ENCODE measurements at places on chromosomes 7 and 10. TPM values are rescaled to one million over a fixed set of nuclear protein-coding genes. Genes with fewer than 3 reads are reported as not detected.

DNA sequence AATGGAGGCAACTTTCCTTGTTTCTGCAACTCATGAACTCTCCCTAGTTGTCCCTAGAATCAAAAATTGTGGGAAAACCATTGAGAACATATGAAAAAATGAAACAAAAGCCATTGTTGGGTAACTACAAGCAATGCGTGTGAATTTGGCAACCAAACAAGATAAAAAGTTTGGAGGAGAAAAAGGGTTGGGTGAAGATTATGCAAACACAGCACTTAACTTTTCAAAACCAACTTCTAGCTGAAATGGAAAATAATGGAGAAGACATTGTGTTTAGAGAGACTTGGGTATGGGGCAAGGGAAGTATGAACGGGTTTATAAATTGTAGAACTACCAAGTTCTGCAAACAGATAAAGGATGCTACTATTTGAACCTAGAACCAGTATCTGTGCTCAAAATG is 89.0 kb upstream of the SVIL start:
- DNase-seq, result peak; percentile 83

DNA sequence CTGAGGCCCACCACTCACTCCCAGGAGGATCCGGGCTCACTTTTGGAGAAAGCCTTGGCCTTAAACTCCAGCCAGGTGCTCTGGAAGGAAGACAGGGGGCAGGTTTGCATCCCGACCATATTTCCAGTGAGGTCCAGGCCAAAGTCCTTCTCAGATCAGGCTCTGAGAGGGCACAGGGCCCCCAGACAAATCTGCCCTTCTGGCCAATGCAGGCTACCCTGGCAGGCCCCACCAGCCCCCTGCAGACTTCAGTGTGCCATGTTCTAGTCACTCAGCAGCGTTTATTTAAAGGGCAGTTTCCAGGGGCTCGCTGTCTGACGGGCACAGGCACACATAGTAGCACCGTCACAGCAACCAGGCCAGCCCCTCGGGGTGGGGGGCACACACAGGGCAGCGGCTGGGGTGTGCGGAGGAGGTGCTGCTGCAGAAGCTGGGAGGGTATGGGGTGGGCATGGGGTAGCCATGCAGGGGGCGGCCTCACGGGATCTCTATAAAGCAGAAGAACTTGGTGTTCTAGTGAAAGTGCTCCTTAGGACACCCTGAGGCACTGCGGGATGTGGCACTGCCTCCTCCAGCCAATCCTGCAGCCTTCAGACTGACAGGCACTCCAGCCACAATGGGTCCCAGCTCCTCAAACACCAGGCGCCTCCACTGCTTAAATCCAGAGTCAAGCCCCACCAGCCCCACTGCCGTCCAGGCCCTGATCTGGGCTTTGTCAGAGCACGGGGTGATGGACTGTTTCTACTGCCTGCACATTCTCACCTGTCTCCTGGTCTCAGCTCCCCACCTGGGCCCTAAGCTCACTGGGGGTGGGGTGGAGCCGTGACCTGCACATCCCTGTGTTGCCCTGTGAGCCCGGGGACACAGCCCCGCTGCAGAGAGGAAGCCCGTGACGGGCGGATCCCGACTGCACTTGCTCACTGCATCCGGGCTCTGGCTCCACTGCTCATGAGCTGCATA is 9.6 kb upstream of the PYROXD2 start:
- no peak for DNase-seq

DNA sequence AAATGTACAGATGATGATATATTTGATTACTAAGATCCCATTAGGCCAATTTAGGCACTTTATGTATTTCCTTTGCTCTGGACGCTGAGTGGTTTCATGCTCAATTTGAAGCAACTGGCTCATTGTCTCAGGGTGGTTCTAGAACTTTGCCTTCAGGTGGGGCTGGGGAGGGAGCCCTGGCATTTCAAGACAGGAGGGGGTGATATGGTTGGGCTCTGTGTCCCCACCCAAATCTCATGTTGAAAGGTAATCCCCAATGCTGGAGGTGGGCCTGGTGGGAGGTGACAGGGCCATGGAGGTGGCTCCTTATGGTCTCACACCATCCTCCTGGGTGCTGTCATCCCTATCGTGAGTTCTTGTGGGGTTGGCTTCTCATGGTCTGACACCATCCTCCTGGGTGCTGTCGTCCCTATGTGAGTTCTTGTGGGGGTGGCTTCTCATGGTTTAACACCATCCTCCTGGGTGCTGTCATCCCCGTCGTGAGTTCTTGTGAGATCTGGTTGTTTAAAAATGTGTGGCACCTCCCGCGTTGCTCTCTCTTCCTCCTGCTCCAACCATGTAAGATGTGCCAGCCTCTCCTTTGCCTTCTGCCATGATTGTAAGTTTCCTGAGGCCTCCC is 151.5 kb upstream of the KLF6 start:
- no peak for DNase-seq

- DNase-seq, result peak; percentile 87
Observed at GRCh38 chr10:16843252-16843870, 26.1 kb upstream of the RSU1 start.

- DNase-seq, result no peak
Observed at GRCh38 chr7:135917721-135918120, 59.4 kb downstream of the MTPN start.

DNA sequence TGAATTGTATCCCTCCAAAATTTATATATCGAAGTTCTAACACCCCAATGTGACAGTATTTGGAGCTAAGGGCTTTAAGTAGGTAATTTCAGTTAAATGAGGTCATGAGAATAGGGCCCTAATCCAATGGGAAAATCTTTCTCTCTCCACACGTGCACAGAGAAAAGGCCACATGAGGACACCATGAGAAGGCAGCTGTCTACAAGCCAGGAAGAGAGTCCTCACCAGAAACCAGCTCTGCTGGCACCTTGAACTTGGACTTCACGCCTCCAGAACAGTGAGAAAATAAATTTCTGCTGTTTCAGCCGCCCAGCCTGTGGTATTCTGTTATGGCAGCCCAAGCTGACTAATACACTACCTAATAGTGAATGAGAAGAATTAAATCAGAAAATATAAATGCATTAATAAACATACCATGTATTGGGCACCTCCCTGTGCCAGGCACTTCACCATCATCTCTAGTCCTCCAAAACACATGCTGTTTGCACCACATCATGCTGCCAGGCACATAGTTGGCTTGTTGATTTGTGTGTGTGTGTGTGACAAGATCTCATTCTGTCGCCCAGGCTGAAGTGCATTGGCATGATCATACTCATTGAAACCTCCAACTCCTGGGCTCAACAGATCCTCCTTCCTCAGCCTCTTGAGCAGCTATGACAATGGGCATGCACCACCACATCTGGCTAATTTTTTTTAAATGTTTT is 9.1 kb upstream of the TOMM7 start:
- no peak for DNase-seq

DNA sequence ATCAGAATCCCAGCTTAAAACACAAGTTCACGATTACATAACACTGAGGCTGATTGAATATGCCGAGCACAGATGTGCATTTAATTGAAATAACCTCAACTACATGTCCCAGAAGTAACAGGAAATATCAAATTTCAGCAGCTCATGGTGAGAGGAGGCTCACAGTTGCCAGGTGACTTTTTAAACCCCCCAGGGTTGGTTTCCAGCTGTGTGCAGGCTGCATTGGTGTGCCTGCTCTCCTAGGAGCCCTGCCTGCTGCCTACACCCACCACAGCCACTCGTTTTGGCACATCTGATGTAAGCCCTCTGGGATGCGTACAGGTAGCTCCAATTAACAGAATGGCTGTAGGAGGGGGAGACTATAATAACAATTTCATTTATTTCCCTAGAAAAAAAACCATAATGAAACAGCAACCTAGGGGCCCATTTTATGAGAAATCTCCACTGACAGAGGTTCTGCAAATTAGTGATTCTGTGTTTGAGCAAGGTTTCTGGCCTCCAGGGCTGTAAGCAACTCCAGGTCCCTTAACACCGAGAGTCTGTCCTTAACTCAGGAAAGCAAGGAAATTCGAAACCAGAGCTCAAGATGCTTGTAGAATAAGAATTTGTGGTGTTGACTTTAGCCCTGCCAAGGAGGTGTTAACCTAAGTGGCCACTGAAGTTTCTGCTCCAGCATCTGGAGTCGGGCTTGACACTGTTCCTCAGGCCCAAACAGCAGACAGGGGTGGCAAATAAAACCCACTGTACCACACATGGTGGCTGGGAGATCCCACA is 161.9 kb downstream of the BMPER start:
- no peak for DNase-seq

- peak; percentile 34 for DNase-seq
Observed at GRCh38 chr10:100186253-100187212, 704 bp upstream of the ERLIN1 start.

DNA sequence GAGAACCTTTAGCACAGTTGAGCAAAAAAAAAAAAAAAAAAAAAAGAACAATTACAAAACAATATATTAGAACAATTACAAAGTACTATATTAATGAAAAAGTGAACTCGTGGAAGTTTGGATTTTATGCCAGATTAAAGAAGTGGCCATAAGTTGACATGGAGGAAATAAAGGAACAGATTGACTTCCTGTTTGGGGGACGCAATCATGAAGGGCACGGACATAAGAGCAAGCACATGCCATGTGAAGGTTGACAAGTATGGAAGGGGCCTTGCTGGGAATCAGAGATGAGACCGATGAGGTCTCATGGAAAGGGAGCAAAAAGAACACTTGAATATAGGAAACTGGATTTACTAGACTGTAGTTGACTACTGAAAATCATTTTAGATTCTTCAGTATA is 61.7 kb downstream of the ICA1 start:
- no peak for DNase-seq

- DNase-seq, result no peak
Observed at GRCh38 chr7:44081266-44081748, 1.0 kb downstream of the POLM start.

- no peak for DNase-seq
Observed at GRCh38 chr7:86978808-86979506, 80.5 kb downstream of the ELAPOR2 start.

DNA sequence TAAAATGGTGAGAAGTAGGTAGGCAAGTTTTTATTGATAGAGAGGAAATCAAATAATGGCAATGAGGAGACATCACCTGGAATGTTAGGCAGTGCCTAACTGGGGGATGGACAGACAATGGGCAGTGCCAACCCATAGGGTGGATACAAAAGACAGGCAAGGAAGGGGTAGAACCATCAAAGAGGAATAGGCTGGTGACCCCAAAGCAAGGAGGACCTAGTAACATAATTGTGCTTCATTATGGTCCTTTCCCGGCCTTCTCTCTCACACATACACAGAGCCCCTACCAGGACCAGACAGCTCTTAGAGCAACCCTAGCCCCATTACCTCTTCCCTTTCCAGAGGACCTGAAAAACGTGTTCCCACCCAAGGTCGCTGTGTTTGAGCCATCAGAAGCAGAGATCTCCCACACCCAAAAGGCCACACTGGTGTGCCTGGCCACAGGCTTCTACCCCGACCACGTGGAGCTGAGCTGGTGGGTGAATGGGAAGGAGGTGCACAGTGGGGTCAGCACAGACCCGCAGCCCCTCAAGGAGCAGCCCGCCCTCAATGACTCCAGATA is 30.0 kb downstream of the PRSS2 start:
- no peak for DNase-seq

GRCh38 chr10:73413528-73414229 is at the start of gene ANXA7:
ANXA7 (minus strand) TSS chr10:73414058; CDS start chr10:73400856, 13,202 bp downstream.
- peak; percentile 95 for DNase-seq

- no peak for DNase-seq
Observed at GRCh38 chr10:70744617-70745143, 40.5 kb downstream of the TBATA start.

- DNase-seq, result peak; percentile 48
Observed at GRCh38 chr10:107264742-107265141, 100.2 kb upstream of the SORCS1 start.

DNA sequence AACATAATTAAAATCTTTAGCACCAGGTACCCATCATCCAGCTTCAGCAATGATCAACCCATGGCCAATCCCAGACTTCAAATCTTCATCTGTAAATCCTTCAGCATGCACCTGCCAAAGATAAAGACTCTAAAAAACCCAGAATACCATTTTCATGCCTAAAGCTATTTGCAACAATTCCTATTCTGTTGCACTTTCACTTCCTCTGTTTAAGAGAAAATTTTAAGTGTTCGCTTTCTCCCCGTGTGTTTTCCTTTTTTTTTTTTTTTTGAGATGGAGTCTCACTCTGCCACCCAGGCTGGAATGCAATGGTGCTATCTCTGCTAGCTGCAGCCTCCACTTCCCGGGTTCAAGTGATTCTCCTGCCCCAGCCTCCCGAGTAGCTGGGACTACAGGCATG is 31.8 kb upstream of the HTR5A start:
- no peak for DNase-seq

DNA sequence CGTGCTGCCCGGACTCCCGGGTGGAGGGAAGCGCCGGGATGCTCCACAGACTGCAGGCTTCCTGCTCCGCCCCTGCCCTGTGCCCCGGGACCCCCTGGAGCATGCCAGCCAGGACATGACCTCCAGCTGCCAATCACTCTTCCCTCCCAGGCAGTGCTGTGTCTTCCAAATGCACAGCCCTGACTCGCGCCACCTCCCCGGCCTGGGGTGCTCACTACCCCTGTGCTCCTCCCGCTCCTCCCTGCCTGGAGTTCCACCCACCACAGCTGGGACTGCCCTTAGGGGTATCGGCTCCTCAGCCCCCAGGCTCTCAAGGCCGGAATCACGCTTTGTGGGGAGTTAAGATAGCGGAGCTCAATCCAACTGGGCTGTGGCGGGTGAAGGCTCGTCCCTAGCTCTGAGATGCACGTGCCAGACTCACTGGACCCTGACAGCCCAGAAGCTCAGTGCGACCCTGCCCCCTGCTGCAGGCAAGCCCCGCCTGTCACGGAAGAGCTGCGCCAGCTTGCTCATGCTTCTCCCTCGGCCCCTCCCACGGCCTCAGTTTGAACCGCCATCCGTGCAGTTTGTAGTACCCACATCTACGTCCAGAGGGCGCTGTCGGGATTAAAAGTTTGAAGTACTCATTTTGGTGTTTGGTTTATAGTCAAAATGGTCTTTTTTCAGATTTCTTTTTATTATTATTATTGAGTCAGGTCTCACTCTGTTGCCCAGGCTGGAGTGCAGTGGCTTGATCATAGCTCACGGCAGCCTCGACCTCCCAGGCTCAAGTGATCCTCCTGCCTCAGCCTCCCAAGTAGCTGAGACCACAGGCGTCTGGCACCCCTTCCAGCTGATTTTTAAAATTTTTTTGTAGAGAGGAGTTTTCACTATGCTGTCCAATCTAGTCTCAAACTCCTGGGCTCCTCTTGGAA is 142.5 kb upstream of the TCERG1L start:
- peak; percentile 86 for DNase-seq

SOSTDC1 gene
- 1.7 TPM for total RNA-seq

SYT15 gene
- 0.27 TPM for total RNA-seq

SEM1 gene
- 24.0 TPM for total RNA-seq

ATRNL1 gene
- total RNA-seq, result 14.1 TPM

ZCWPW1 gene
- 7.9 TPM for total RNA-seq

TMEM229A gene
- 0.18 TPM for total RNA-seq

TACR2 gene
- not detected for total RNA-seq
